ENCODE measurements at places on chromosomes 11 and 22. TPM values are rescaled to one million over a fixed set of nuclear protein-coding genes. Genes with fewer than 3 reads are reported as not detected.

The C22orf31 gene
- not detected for total RNA-seq

The TECTA gene
- total RNA-seq: 5.6 TPM

DNA sequence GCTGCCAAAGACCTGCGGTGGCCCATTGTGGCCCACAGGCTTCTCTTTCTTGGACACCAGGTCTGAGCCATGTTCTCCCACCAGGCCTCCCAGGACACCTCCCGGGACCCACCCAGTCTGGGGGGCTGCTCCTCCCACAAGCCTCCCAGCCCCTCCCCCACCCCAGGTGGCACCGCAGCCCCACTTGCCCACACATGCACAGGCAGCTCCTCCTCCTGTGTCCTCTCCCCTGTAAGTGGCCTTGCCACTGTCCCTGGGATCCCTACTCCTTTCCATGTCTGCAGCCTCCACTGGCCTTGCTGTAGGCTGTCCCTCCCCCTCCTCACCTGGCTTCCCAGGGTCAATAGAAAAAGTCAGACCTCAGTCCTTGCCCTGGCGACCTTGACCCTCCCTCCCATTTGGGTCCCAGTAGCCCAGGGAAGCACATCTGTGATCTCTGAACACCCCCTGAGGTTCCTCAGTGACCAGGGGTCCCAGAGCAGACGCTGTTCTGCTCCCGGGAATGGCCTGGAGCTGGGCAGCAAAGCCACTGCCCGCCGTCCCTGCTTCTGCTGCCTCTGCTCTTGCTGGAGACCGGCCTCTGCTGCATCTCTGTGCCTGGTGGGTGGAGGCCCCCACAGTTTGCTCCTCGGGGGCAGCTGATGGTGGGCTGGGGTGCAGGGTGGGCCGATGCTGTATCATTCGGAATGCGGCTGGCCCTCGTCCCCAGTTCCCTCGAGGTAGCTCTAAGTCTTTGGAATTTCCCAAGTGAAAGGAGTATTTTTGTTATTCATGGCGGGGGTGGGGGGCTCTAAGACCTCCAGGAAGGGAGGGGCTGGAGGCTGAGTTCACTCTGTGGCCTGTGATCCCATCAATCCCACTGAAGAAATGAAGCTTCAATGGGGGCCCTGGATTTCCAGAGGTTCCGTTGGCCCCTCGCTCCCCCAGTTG lies 43.6 kb downstream of the ARHGAP8 start:
- no peak for DNase-seq

The NLRP14 gene
- total RNA-seq: not detected

DNA sequence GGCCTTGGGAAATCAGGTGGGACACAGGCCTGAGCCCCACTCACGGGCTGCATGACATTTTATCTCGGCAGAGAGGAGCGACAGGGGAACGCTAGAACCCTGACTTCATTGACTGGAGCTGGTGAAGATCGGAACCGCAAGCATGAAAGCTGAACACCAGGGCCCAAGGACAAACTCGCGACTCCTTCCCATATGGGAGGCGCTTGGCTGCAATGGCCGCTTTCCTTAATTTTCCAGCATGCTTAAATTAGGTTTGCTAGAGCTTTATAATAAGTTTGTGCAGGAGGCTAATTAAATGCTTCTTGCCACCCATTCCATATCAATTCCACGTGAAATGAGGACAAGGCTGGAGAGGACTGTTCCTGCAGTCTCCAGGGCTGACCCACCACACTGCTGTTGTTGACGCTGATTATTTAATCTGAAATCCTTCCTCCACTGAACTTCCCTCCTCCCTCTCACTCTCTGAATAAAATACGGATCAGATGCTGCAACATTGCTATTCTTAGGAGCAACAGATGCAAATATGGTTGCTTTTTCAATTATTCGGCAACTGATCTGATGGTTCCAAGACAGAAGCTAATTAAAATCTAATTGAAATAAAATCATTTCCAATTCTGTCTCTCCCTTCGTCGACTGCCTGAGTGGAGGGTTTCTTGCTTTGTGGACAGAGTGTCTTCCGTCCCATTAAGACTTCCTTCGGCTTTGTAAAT lies 692.9 kb downstream of the OPCML start:
- no peak for DNase-seq

Data from thoracic aorta (tissue), 2 donors.